Fibroblast of mammary gland (primary cell): ENCODE measurements at places on chromosomes 16 and 17.

DNA sequence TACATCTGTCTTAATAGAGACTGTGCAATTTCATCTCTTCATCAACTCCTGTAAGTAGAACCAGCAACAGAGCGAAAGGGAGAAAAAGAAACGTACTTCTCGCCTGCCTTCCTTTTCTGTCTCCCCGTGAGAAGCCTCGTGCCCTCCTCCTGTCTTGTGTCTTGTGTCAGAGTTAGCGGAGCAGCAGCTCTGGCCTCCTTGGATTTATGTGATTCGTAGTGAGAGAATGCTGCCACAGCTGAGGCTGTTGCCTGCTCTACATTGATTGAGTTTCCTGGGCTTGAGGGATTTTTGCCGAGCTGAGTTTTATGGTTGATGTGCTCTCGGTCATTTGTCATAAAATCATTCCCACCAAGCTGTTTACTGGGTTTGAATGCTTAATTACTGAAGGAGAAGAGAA is 579.1 kb upstream of the RBFOX1 start:
- no peak for DNase-seq

- DNase-seq, result no peak
These were observed 76.6 kb upstream of the DNAJA2 start for GRCh38 chr16:47049901-47050583.

DNA sequence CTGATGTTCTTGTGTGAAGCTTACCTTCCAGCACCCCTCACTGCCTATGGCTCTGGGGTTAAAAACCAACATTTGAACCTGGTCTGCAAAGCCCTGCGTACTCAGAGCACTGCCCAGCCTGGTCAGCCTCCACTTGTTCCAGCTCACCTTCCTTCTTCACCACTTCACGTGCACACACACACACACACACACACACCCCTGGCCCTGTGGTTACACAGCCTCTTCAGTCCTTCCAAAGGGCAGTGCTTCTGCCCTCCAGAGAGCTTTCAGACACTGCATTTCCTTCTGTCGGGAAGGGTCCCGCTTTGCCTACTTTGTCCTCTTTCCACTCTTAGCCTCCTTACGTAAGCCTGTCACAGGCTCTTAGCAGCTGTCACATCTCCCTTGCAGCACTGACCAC is 9.6 kb upstream of the TMEM220 start:
- DNase-seq, result no peak

GRCh38 chr16:16111639-16112038 is 111.7 kb downstream of the ABCC6 start:
- DNase-seq, result no peak

- DNase-seq, result no peak
These were observed 57.9 kb upstream of the BCO1 start for GRCh38 chr16:81180578-81180977.

DNA sequence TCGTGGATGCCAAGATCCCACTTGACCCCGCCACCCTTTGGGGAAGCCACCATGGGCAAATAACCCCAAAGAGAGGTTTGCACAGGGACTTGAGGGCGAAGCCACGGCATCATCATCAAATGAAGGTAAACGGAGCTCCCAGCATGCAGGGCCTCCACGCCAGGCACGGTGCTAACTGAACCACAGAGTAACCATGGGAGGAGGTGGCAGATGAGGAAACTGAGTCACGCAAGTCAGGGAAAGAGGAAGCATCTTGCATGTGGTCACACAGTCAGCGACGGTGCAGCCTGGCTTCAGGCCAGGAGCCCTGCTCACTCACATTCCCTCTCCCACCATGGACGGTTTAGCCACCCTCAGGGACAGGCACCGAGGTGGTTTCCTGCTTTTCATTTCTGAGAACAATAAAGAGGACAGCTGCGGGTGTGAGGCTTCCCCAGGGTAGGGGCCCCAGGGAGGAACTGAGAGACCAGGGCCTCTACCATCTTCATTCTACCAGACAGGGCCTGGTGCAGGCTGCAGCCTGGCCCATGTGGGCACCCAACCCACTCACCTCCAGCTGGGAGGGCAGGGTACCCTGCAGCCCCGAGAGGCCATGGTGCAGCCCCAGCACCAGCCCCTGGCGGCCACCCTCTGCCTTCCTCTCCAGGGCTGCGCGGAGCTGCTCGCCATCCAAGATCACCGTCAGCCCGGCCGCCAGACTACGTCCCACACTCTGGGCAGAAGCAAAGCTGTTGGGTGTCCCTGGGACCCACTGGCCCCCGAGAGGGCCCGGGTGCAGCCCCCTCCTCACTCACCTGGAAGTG is 78.3 kb downstream of the RMI2 start:
- DNase-seq, result no peak

- DNase-seq, result peak; percentile 42
These were observed 3.6 kb downstream of the LITAF start for GRCh38 chr16:11583166-11583565.

DNA sequence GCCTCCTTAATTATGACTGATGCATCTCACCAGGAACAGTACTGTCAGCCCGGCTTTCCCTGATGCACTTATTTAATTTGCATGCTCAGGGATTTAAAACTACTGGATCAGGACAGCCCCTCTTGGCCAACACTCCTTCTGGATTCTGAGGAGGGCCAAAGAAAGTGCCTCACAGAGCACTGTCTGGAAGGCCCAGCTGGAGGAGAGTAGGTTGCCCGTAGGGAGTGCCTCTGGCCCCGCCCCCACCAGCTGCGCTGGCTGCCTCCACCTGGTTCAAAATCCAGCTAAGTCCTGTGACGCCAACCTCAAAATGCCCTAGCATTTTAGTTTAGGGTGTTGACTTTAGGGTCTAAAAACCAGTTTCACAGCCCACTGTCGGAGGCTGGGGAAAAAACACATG is 49.4 kb upstream of the SREBF1 start:
- DNase-seq, result no peak

DNA sequence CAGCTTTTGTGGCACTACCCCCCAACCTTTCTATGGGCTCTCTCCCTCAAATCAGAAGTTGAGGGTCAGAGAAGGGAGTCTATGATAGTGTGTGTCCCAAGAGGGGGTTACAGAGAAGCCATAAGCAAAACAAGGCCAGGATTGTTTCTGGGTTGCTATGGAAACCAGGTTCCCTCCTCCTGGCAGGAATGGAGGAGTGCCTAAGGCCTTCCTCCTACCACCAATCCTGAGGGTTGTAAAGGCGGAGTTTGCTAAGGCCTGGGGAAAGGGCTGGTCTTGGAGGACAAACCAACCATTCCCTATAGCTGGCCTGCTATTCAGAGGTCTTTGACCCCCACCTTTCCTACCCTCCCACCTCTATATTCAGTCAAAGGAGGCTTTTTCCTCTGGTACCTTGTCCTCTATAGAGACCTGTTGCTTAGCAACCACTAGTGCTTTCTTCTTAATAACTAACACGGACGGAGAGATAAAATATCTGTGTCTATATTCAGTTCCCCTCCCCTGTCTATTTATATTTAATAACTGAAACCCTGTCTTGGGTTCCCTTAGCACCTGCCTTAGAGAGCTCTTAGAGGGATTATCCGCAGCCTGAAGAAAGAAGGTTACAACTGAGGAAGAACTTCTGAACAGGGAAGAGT is 43.4 kb downstream of the NEUROD2 start:
- no peak for DNase-seq

DNA sequence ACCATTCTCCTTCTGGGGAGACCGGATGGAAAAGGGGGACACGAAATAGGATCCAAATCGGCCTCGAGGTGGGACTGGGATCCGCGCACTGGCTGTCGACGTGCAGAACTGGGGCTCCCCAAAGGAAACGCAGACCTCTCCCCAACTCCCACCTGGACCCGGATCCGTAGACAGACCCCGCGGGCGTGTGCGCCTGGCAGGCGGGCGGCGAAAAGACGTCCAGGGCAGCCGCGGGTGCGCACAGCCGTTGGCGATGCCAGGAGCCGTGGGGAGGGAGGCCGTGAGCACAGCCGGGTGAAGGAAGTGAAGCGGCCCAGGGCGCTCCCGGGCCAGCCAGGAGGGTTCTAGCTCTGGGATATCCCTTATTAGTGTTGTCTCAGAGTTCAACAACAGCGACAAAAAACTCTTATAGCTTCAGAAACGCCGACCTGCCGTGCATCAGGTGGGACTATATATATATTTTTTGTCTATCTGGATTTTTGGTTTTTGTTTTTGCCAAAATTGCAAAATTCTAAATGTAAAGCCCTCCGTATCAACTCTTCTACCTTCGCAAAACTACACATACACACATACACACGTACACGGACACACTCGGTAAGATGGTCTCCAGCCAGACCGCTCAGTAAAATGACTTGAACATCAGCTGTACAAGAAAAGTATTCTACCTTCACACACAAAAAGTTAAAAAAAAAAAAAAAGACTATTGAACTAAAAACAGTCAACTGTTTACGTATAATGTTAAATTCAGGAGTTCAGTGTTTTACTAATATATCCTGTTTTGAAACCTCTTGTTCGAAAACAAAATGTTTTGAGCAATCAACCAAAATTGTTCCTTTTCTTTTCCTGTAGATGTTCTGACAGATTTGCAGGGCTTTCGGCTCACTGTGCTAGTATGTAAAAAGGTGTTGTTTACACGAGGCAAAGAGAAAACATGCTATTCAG is 5.2 kb upstream of the AATF start:
- no peak for DNase-seq

GRCh38 chr17:8823279-8823678 is 24.1 kb upstream of the MFSD6L start:
- DNase-seq, result no peak

GRCh38 chr16:3112058-3112880 is at the start of gene ZNF205:
Gene ZNF205 (plus strand): TSS chr16:3112586. CDS start chr16:3113431, 845 bp downstream.
- peak; percentile 73 for DNase-seq

GRCh38 chr16:4182581-4183236 is 59.2 kb downstream of the SRL start:
- peak; percentile 77 for DNase-seq

GRCh38 chr17:68491381-68492231 is 20.6 kb upstream of the PRKAR1A start:
- peak; percentile 68 for DNase-seq

- no peak for DNase-seq
These were observed 46.6 kb upstream of the MED13 start for GRCh38 chr17:62111562-62112171.

GRCh38 chr16:73891129-73891542 is 405.5 kb upstream of the PSMD7 start:
- no peak for DNase-seq

DNA sequence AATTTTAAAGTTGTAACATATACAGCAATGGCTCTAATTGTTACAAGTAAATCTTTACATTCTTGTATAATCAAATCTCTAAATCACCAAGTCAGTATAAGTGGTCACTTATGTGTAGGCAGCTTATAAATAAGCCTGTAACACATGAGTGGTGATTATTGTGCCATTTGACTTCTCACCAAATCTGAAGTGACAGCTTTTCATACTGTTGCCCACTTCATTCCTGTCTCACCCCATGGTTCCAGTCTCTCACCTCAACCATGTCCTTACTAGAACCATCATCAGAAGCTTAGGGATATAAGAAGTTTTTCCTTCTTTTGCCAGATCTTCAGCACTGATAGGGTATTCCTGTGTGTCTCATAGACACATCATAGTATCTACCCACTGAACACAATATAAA is 23.5 kb downstream of the TNRC6A start:
- no peak for DNase-seq

DNA sequence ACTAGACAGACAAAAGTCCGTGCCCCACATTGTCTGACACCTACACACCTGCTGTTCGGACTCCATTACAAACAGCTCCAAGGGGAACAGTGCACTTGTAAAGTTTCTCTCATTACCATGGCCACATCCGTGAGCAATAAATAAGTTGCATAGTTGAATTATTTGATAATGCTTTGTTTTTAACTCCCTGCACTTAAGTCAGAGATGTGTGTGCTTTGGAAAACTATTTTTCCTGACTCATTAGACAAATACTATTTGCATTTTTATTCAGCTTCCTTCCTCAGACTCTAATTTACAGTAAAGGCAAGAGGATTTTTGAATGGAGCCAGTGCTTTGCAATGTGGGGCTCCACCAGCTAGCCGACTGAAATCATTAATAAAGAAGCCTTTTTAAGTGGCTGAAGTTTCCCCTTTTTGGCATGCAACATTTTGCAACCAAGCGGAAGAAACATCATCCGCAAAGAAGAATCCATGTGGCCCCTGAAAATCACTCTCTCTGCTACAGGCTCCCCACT is 6.5 kb upstream of the CCL2 start:
- DNase-seq, result peak; percentile 72

DNA sequence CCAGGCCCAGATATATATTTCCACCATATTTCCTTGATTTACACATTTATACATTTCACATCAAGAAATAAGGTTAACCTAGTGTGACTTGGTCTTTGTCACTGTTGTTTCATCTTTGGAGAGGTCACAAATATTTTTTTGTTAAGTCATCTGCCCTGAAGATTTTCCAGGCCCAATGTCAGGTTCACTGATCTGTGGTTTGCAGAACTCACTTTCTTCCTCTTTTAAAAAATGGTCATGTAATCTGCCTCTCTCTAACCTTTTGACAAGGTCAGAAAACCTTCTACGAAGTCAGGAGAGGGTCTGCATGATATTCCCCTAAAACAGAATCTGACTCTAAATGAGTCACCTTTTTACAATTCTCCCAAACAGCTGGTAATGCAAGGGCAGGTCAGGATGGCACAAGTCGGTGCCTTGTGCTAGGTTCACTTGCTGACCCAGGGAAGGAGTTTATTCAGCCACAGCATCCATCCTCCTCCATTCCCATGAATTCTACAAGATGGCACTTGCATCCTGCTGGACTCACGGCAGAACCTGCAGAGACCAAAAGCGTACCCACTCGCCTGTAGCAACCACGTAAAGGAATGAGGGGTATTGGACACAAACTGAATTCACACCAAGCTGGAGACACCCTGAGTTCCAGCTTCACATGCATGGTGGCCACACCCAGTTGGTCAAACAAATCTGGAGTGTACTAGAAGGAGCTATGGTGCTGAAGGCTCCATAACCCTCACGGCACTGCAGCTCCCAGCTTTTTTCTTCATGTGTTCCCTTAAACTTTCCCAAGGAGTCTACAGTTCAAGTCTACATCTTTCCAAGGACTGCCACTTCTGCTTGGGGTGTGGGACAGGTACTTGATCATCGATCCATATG is 1.6 kb upstream of the KIAA0513 start:
- DNase-seq, result no peak

DNA sequence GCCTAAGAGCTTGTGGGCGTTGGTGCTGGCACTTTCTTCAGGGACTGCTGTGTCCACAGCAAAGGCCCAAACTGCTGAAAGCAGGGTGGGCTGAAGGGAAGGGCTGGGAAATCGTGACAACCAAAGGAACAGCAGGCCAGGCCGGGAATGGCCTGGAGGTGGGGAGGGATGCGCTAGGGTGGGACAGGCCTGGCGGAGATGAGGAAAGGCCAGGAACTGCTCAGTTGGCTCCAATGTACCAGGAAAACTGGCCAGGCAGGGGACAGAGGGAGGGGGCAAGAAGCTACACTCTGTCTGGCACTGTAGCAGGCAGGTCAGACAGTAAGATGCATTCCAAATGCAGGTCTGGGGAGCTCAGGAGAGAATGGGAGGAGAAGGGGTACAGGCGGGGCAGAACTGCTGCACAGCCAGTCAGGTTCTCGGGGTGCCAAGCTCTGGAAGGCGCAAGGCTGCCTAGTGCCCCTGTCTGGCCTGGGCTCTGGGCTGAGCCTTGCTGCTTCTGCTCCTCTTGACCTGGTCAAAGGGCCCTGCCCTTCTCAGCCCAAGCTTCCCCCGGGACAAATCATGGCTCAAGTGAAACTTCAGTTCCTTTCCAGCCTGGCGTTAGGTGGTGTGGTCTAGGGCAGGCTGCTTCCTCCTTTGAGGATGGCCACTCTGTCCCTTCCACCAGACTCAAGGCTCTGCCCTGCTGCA is 7.3 kb downstream of the PNMT start:
- DNase-seq, result no peak
